Mesothelial cell of epicardium (in vitro differentiated cells): ENCODE measurements at places on chromosomes 12 and 14.
A peak's percentile ranks its signal among the peaks of the same experiment; 100 is the strongest.

GRCh38 chr12:98741196-98741555 is 96.1 kb downstream of the APAF1 start:
- no peak for DNase-seq

DNA sequence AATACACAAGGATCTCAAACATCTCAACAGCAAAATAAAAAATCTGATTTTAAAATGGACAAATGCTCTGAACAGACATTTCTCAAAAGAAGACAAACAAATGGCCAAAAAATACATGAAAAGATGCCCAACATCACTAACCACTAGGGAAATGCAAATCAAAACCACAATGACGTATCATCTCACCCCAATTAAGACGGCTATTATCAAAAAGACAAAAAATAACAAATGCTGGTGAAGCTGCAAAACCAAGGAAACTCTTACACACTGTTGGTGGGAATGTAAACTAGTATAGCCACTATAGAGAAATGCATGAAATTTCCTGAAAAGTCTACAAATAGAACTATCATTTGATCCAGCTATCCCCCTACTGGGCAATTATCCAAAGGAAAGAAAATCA is 145.0 kb downstream of the BTG1 start:
- no peak for DNase-seq

- no peak for DNase-seq
These were observed 111.0 kb upstream of the NCOR2 start for GRCh38 chr12:124678421-124678893.

DNA sequence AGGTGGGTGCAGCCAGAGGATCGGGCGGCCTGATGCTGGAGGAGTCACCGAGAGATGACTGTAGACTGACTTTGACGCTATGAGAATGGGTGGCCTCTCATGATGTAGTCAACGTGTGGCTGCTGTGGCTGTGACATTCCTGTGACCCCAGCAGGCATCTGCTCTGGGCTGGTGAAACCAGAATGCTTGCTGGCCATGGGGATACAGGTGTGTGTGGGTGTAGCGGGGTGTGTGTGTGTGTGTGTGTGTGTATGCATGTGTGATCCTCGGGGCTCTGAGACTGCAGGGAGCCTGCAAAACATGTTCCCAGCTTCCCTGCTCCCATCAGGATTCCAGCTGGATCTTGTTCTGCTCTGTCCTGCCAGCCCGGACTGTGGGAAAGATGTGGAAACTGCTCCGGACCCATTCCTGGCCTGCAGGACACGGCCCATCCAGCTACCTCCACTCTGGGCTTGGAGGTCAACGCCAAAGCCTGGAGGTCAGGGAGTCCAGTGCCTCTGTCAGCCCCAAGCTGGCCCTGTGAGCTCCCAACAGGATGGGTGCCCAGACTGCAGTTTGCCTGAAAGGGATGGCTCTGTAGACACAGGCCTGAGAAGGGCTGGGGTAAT is 18.8 kb upstream of the HHIPL1 start:
- no peak for DNase-seq

DNA sequence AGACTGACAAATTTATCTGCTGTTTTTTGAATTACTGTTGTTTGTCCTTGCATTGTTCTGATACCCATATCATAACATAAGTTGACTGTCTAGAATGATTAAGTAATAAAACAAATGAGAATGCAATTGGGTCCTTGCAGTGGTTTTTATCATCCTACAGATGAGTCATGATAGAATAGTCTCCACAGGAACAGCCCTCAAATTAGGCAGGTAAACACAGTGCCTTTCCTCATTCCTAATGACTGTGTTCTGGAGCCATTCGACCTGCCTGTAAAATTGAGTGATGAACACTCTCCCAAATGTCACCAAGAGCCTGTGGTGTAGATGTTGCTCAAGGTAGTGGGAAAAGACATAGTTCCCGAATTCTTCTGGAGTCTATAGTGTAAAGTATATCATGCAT is 12.3 kb downstream of the NKX2-8 start:
- no peak for DNase-seq

GRCh38 chr14:93824518-93825234 is 36.4 kb upstream of the PRIMA1 start:
- no peak for DNase-seq

DNA sequence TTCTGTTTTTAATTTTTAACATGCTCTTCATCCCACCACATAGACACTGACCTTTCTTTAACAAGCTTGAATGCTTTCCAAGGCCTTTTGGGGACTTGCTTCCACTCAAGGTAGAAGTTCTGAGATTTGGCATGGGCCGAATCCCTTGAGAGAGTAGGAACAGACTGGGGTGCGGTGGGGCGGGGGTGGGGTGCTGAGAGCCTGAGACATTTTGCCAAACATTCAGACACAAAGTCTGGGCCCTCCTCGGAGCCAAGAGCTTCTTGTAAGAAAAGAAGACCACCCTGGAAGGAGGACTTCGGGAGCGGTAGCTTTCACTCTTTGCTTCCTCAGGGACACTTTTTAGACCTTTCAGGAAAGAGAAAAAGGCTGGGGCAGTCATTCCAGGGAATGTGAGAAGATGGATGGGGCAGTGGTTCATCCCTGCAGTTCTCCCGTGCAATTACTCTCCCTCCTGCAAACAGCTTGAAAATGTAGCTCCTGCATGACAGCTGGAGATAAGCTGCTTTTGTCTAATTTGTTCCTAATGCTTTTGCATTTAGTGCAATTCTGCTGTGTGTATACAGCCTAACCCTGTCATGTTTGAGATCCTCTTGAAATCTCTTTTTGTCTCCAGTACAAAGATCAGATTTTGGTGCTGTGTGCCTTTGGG is 16.3 kb upstream of the MYO1H start:
- no peak for DNase-seq

- DNase-seq, result no peak
These were observed 20.8 kb downstream of the SAV1 start for GRCh38 chr14:50647282-50647681.

DNA sequence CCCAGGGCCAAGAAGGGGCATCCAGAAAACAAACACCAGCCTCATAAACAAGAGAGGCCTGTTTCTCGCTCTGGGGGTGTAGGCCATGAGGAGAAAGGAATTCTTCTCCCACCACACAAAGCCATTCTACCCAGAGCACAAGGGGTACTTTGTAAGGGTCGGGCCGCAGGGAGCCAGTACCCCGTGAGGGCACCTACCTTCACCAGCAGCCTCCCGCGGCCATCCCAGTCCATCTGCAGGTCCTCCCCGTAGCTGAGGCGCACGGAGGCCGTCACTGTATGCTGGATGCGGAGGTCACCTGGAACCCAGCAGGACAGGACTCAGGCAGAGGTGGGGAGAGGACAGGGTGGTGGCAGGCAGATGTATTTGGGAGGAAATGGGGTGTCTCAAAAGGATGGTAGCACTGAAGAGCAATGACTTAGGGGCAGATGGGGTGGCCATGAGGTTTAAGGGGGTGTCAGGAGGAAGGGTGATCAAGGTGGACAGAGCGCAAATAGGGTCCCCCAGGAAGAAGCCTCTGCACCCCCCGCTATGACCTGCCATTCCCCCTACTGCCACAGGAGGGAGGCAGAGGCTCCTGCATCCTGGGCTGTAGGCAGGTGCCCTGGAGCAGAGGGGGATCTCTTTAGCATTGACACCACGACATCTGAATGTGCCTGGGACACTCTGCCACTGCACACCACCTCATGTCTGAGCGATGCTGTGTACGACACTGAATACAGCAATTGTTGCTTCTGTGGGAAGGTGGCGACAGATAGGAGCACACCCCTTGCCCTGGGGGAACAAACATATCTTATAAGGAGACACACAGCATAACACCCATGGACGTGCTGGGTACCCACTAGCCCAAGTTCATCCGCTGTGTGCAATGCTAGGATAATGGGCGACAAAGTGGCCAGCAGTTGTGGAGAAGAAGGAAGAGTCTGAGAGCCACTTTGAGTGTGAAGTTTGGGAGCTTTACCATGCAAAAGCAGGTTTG is 61.4 kb downstream of the VWF start:
- no peak for DNase-seq

GRCh38 chr14:61098721-61099120 is 117.7 kb downstream of the SLC38A6 start:
- DNase-seq, result no peak

- no peak for DNase-seq
These were observed 7.1 kb upstream of the CGRRF1 start for GRCh38 chr14:54502602-54503001.

GRCh38 chr12:3224530-3224903 is 147.3 kb downstream of the TSPAN9 start:
- DNase-seq, result no peak

- no peak for DNase-seq
These were observed 640.7 kb downstream of the DIO2 start for GRCh38 chr14:79570648-79571047.

- no peak for DNase-seq
These were observed at the start of gene CD9 for GRCh38 chr12:6200256-6201212. Gene CD9, plus strand, starts transcription at chr12:6200400. Its CDS starts 100 bp downstream, at chr12:6200500.

GRCh38 chr12:21827083-21827482 is 52.6 kb upstream of the KCNJ8 start:
- no peak for DNase-seq

GRCh38 chr14:80215081-80215480 is 3.8 kb upstream of the DIO2 start:
- DNase-seq, result no peak

GRCh38 chr12:56007564-56008559 is 10.8 kb downstream of the SUOX start:
- peak; percentile 78 for DNase-seq

GRCh38 chr12:58727521-58727920 is 192.8 kb downstream of the LRIG3 start:
- DNase-seq, result no peak

- DNase-seq, result no peak
These were observed 1918.0 kb upstream of the FLRT2 start for GRCh38 chr14:83611906-83612390.

GRCh38 chr14:91872517-91873470 is 5.5 kb upstream of the TC2N start:
- no peak for DNase-seq

DNA sequence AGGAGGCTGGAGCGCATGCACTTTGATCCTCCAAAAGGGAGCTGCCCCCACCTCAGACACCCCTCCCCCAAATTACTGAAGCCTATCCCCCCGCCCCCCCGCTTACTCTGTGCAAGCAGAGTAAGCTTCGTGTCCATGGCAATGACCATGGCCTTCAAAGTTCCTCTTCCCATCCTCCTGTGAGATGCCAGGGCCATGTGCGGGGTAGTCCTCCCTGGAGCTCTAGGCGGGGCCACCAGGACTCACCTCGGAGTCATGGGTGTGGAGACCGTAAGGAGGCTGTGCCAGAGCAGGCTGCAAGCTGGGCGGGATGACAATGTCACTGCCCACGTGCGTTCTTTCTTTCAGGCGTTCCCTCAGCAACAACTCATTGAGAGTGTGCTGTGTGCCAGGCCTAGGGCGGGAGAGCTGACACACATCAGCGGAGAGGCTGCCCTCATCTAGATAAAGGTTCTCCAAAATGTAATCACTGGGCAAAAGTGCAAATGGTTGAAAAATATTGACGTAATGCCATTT is 66.8 kb downstream of the C14orf132 start:
- DNase-seq, result no peak

- DNase-seq, result no peak
These were observed 69.5 kb upstream of the ZDHHC17 start for GRCh38 chr12:76694369-76694768.

DNA sequence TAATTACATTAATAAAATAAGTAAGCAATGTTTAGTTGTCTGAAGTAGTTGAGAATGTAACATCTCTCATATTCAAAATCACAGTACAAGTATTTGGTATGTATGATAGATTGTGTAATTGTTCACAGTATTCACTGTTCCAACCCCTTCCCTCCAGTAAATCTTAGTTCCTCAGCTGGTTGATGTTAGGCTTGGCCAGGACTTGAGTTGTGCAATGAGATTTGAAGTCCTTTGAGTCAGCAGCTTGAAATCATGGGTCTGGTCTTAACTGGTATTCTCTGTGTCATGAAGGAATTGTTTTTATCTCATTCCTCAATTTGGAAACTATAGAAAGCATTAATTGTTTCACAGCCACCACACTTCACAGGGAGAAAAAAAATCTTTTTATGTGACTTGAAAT is 477.1 kb downstream of the FSCB start:
- no peak for DNase-seq

- no peak for DNase-seq
These were observed 18.4 kb upstream of the SRGAP1 start for GRCh38 chr12:63826006-63826585.

GRCh38 chr12:118059341-118060191 is 1.4 kb downstream of the WSB2 start:
- DNase-seq, result no peak

DNA sequence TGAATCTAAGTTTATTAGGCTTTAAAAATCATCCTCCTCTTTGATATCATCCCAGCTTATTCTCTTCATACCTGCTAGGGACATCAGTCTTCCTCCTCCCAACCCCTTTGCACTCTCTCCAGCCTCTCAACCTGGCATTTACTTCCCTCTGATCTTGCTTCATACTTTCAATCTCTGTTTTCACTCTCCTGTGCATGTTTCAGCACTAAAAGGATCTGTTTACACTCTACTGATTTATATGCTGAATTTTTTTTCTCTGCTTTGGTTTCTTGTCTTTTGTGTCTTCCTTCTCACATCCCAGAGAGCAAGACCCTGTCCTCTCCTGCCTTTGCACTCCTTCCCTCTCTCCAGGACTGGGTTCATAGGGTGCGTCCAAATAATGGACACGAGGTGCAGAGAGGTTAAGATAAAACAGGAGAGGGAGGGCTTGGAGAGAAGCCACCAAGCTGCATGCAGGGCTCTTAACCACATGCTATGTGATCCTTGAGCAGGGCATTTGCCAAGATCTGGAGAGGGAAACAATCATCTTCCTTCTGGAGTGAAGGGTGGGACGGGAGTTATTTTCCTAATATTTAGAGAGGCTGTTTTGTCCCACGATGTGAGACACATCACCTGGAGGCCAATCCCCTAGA is 3.0 kb upstream of the CISTR start:
- no peak for DNase-seq

DNA sequence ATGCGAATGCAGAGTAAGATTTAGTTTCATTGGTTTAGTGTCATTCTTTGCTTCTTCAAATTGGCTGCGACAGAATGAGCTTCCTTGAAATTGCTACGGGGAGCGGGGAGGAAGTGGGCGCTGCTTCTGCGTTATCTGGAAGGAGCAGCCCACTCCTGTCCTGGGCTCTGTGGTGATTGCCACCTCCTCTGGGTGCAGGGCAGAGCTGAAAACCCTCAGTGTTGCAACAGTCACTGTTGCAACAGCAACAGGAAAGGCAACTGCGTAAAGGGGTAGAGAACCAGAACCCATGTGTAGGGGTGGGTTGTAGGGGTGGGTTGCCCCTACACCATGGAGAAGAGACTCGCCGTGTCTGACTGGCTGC is 57.7 kb downstream of the MAX start:
- no peak for DNase-seq

DNA sequence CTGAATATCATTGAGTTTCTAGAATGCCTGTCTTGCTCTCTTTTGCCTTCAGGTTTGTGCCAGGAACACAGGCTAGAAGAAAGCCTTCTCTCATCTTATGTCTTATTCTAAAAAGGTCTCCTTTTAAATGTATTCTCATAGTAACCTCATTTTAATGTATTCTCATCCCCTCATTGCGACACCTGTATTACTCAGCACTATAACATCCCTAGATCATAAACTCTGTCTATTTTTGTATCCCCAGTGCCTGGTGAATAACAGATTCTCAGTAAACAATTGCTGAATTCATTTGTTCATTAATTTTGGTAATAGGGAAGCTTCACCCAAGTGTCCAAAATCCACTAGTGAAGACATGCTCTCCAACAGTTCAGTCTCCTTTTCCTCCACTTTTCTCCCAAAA is 8.8 kb upstream of the LRRK2 start:
- no peak for DNase-seq
